ENCODE measurements at places on chromosomes 13 and 19.

DNA sequence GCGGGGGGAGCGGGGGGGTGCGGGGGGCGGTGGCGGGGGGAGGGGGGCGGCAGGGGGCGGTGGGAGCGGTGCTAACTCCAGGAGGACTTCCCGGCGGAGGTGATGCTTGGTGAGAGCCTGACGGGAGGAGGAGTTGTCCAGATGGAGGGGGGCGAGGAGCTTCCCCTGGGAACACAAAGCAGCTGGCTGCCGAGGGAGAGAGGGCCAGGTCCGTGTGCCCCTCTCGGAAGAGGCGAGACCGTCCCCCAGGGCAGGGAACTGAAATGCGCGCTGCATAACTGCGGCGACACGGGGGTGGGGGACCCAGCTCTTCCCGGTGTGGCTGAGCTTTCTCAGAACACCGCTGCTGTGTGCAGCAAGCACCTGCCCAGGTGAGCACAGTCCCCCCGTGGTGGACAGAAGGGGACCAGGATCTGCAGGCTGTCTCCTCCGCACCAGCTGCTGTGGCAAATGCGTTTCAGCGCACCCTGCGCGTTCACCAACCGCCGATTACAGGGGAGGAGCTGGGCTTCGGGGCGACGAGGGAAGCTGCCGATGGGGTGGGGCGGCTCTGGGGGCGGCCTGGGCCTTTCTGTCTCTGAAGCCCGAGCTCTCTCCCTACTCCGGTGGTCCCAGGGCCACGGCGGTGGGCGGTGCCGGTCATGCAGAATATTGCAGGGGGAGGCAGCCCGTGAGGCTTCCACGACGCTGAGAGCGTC lies 54.7 kb upstream of the F7 start:
- DNase-seq = no peak

DNA sequence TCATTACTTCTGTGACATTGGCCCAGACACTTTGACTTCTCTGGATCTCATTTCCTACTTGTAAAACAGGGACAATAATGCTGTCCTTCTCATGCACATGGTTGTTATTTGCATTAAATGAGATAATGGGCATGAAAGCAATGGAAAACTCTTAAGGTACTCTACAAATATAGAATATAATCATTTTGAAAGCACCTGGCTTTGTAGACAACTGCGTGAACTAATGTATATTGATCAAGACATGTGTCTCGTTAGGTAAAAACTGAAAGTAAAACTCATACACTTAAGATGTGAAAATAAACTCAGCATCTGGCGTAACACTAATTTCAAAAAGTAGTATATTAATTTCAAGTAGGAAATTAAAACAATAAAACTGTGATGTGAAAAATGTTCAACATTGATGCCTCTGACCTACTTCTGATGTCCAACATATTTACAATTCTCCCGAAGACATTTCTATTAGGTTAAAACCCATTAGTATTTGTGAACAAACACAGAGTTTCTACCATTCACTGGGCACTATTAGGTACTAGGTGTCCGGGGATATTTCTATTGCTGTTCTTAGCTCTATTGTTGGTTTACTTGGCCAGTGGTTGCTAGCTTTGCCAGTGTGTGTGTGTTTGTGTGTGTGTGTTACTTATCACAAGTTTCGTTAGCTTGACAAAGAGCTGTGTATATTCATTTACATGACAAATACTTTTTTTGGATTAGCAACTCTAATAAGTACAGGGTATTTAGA lies 220.5 kb downstream of the KCNRG start:
- DNase-seq = no peak

- no peak for DNase-seq
These were observed 12.1 kb downstream of the KBTBD7 start for GRCh38 chr13:41182231-41182630.

- no peak for DNase-seq
These were observed 14.1 kb downstream of the PLPP2 start for GRCh38 chr19:277131-277530.

DNA sequence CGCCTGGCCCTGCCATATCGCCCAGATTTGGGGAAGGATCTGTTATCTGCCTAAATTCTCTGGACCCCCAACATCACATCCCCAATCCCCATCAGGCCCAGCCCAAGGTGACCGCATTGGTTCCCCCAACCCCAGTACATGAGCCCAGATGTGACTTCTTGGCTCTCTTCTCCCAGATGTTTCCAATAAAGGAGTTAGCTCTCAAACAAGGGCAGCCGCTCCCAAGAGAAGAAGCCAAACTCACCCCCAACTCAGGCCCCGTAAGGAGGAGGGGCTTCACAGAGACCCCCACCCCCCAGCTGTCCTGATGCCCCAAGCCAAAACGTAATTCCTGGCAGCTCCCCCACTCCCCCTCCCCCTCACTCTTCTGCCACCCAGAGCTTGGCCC lies 6.9 kb downstream of the FBN3 start:
- no peak for DNase-seq

DNA sequence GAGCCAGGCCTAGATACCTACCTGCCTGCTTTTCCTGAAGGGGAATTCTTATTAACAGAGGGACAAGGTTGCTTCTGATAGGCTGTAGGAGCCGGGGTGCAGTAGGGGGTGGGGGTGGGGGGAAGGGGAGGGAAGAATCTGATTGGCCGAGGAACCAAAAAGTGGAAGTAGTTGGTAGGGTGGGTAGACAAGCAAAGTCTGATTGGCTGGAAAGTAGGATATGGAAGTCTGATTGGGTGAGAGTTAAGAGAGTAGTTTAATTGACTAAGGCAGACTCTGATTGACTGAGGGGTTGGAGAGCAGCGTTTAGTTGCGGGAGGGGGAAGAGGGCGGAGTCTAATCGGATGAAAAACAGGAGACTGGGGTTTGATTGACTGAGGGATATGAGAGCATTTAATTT lies 9.4 kb upstream of the CYP4F22 start:
- no peak for DNase-seq
